HuH-7 (cell line): ENCODE measurements at places on chromosomes 6 and 20.

- no peak for DNase-seq
Measured at GRCh38 chr6:12324748-12325147, 34.6 kb downstream of the EDN1 start.

- no peak for DNase-seq
Measured at GRCh38 chr6:151914484-151914883, 107.0 kb downstream of the ESR1 start.

GRCh38 chr6:150634176-150634963 lies 34.7 kb downstream of the PLEKHG1 start:
- DNase-seq = no peak

GRCh38 chr6:161265554-161265953 lies 8.3 kb downstream of the AGPAT4 start:
- no peak for DNase-seq

DNA sequence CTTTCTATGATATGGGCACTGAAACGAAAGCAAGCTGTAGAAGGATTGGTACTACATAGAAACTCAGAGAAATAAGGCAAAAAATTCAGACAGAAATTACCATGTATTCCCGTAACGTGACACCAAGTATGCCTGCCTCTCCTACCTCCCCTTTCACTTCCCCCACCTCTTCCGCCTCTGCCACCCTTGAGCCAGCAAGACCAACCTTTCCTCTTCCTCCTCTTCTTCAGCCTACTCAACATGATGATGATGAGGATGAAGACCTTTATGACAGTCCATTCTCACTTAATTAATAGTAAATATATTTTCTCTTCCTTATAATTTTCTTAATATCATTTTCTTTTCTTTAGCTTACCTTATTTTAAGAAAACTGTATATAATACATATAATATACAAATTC lies 188.1 kb upstream of the VGLL2 start:
- no peak for DNase-seq

- DNase-seq = no peak
Measured at GRCh38 chr6:141169419-141169818, 963.3 kb upstream of the GJE1 start.
